ENCODE measurements at places on chromosomes 5 and 9.

DNA sequence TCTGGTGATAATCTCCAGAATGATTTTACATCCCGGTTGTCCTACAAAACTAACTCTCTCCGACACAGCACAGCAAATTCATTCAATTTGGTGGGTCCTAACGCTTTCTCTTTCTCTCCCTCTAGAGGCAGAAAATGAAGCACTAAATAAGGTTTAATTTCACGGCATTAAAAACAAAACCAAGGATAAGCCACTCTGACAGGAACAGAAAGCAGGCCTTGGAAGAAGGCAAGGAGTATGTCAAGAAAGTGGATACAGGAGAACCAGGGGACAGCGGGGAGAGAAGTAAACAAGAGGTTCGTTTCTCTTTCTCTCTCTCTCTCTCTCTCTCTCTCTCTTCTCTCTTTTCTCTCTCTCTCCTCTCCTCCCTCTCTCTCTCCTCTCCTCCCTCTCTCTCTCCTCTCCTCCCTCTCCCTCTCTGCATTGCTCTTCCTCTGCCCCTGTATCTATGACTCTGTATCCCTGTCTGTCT, 49.8 kb downstream of the EBF1 start:
- H3K27ac ChIP-seq, result peak overlapping the region; percentile 82
- H3K36me3 ChIP-seq, result peaks cover 1% of the 10 kb centered on the region
- H3K27me3 ChIP-seq, result no peaks in the 10 kb centered on the region

DNA sequence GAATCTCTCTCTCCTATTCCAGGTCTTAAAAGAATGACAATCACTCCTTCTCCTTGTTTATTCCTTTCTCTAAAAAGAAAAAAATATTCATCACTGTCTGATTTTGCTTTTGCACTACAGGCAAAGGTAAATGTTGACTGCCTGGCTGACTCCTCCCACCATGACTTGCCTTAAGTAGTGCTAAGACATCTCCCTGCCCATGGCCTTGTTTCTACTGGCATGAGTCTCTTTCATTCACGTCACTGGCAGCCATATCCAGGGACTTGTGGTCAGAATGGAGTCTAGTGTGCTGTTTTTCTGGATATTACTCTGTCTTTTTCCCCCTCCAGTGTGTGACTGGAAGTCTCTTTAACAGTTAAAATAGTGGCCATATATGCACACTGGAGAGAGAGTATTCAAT, 522.9 kb upstream of the DAB2 start:
- no peaks in the 10 kb centered on the region for H3K36me3 ChIP-seq
- no peak overlapping the region for H3K27ac ChIP-seq
- H3K27me3 ChIP-seq, result no peaks in the 10 kb centered on the region
- no peaks in the 10 kb centered on the region for H3K4me1 ChIP-seq

DNA sequence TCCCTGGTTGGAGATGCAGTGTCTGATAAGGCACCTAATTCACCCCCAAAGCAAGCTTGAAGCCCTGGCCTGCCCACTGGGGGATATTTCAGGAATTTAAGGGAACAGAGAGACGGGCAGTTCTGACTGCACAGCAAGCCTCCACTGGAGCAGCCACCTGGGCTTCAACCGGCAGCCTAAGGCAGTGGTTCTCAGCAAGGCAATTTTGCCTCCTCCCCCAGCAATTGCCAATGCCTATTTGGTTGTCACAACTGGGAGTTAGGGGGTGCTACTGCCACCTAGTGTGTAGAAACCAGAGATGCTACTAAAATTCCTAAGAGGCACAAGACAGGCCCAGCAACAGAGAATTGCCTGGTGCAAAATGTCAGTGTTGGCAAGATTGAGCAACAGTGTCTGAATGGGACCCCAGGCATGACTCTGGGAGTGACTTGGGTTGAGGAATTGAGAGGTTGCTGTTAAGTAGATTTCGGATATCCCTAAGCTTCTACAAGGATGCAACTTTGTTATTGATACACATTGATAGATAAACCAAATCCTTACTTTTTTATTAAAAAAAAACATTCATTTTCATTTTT, 58.7 kb upstream of the CTSL start:
- H3K4me1 ChIP-seq, result no peaks in the 10 kb centered on the region
- H3K36me3 ChIP-seq, result peaks cover 17% of the 10 kb centered on the region
- no peak overlapping the region for H3K27ac ChIP-seq
- H3K4me3 ChIP-seq, result no peak overlapping the region

- no peaks in the 10 kb centered on the region for H3K27me3 ChIP-seq
- no peaks in the 10 kb centered on the region for H3K36me3 ChIP-seq
- no peak overlapping the region for H3K27ac ChIP-seq
Observed at GRCh38 chr9:6873857-6874256, 116.1 kb downstream of the KDM4C start.

GRCh38 chr9:99752417-99753109, 69.1 kb upstream of the NR4A3 start:
- H3K4me3 ChIP-seq, result no peak overlapping the region
- H3K27ac ChIP-seq, result no peak overlapping the region
- DNase-seq, result no peak
- no peaks in the 10 kb centered on the region for H3K27me3 ChIP-seq
- no peaks in the 10 kb centered on the region for H3K4me1 ChIP-seq
- H3K36me3 ChIP-seq, result no peaks in the 10 kb centered on the region

DNA sequence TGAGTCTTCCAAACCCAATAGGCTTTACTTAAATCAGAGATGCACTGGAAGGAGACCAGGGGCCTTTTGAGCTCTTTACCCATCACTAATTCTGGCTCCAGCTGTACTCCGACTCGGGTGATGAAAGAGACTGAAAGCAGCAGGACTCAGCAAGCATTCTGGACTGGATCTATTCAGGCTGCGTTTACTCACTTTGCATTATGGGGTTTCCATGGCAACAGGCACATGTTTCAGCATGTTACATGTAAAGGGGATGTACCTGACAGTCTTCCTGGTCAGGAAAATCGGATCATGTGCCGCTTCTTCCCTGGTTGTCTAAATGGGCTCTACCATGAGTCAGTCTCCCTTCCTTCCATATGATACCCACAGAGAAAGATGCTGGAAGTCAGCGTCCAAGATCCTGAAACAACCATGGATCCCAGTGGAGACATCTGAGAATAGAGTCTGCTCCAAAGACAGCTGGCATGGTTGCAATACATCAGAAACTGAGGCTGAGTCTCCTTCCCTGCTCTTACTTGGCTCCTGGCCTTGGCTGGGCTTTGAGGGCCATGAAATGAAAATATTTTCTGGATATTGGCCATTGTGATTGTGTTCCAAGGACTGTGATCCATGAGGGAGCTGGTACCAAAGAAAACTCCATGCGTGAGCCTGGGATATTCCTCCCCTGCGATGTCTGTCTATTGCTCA, 102.5 kb upstream of the TNC start:
- no peaks in the 10 kb centered on the region for H3K4me1 ChIP-seq
- H3K36me3 ChIP-seq, result no peaks in the 10 kb centered on the region
- no peak overlapping the region for H3K4me3 ChIP-seq
- no peaks in the 10 kb centered on the region for H3K27me3 ChIP-seq
- H3K27ac ChIP-seq, result no peak overlapping the region

DNA sequence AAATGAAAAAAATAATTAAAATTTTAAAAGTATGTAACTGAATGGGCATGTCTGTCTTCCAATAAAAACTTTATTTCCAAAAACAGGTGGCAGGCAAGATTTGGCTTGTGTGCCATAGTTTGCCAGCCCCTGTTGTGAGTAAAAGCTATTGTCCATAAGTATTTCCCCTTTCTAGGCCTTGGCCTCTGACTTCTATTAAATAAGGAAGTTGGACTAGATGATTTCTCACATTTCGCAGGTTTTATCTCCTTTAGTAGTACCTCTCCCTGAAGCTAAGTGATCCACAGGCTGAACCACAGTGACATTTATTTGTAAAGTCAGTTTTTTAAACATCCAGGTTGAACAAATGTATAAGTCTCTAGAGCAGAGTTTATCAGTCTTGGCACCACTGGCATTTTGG, 41.3 kb downstream of the RECK start:
- no peak for DNase-seq
- no peak overlapping the region for H3K27ac ChIP-seq
- peaks cover 11% of the 10 kb centered on the region for H3K4me1 ChIP-seq
- H3K27me3 ChIP-seq, result no peaks in the 10 kb centered on the region

GRCh38 chr5:142826741-142827492, 56.7 kb downstream of the ARHGAP26 start:
- H3K27me3 ChIP-seq, result no peaks in the 10 kb centered on the region
- DNase-seq, result no peak
- no peaks in the 10 kb centered on the region for H3K36me3 ChIP-seq
- no peak overlapping the region for H3K4me3 ChIP-seq

DNA sequence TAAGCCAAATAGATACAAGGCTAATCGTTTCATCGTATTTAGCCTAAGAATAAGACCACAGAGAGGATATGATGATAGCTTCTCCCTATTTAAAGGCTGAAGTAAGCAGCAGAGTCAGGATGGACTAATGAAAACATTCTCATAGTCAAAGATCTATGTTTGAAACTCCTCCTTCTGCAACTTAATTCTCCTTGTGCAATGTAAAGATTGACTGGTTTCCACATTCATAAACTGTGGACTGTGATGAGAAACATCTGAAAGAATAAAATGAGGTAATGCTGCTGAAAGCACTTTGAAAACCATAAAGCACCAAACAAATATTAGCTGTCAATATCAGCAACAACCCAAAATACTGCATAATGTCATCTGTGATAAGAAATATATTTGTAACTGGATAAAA, 361.9 kb downstream of the CSNK1G3 start:
- H3K4me3 ChIP-seq, result no peak overlapping the region
- no peaks in the 10 kb centered on the region for H3K36me3 ChIP-seq
- peak; percentile 51 for DNase-seq
- peaks cover 38% of the 10 kb centered on the region for H3K4me1 ChIP-seq
- no peaks in the 10 kb centered on the region for H3K27me3 ChIP-seq

DNA sequence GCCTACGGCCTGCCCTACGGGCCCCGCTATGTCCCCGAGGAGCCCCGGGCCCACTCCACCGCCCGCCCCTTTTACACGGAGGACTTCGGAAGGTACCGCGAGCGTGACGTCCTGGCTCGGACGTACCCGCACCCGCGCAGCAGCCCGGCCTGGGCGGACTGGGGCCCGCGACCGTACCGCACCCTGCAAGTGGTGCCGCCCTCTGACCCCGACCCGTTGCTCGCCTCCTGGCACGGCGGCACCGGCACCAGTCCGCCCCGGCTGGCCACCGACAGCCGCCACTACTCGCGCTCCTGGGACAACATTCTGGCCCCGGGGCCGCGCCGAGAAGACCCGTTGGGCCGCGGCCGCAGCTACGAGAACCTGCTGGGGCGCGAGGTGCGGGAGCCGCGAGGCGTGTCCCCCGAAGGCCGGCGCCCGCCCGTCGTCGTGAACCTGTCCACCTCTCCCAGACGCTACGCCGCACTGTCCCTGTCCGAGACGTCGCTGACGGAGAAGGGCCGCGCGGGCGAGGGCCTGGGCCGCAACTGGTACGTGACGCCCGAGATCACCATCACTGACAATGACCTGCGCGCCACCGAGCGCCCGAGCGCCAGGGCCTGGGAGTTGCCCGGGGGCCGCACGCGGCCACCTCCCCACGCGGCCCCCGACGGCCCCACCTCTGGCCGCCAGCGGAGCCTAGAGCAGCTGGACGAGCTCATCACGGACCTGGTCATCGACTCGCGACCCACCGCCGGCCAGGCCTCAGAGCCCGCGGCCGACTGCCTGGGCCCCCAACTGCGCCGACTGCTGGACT, 3.4 kb downstream of the AJM1 start:
- no peak for DNase-seq
- H3K4me3 ChIP-seq, result no peak overlapping the region
- H3K4me1 ChIP-seq, result peaks cover 3% of the 10 kb centered on the region
- H3K27me3 ChIP-seq, result peaks cover 21% of the 10 kb centered on the region
- no peak overlapping the region for H3K27ac ChIP-seq

DNA sequence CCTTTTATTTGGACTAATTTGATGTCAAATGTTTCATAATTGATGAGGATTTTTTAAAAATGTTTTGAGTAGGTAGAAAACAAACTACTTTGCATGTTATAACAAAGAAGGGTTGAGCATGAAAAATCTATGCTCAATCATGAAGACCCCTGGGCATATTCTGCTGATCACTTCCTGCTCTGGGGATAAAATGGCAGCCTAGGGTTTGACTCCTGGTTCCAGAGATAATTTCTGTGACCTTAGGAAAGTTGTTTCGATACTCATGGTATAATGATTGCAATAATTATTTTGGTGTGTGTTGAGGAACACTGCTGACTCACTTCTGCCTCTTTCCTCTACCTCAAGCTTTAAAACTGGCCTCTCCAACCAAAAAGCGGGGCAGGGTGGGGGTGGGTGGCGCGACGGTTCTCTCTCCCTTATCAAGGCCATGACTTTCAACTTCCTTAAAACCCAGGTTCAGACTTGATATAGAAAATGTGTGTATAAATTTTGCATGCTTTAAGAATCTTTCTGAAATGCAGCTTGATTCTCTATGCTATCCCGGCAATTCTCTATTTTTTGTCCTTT, 6.0 kb upstream of the PIP5K1B start:
- no peaks in the 10 kb centered on the region for H3K36me3 ChIP-seq
- no peaks in the 10 kb centered on the region for H3K4me1 ChIP-seq

- DNase-seq, result no peak
- H3K27me3 ChIP-seq, result no peaks in the 10 kb centered on the region
- no peak overlapping the region for H3K27ac ChIP-seq
Observed at GRCh38 chr9:13811876-13812275, 502.1 kb downstream of the NFIB start.

- peaks cover 6% of the 10 kb centered on the region for H3K4me1 ChIP-seq
- H3K4me3 ChIP-seq, result no peak overlapping the region
- no peak for DNase-seq
- peaks cover 2% of the 10 kb centered on the region for H3K36me3 ChIP-seq
- H3K27me3 ChIP-seq, result no peaks in the 10 kb centered on the region
Observed at GRCh38 chr5:151738125-151738848, 20.1 kb downstream of the ATOX1 start.

GRCh38 chr5:36642089-36642488, 35.7 kb downstream of the SLC1A3 start:
- no peaks in the 10 kb centered on the region for H3K36me3 ChIP-seq
- H3K4me1 ChIP-seq, result no peaks in the 10 kb centered on the region
- no peaks in the 10 kb centered on the region for H3K27me3 ChIP-seq
- DNase-seq, result no peak

DNA sequence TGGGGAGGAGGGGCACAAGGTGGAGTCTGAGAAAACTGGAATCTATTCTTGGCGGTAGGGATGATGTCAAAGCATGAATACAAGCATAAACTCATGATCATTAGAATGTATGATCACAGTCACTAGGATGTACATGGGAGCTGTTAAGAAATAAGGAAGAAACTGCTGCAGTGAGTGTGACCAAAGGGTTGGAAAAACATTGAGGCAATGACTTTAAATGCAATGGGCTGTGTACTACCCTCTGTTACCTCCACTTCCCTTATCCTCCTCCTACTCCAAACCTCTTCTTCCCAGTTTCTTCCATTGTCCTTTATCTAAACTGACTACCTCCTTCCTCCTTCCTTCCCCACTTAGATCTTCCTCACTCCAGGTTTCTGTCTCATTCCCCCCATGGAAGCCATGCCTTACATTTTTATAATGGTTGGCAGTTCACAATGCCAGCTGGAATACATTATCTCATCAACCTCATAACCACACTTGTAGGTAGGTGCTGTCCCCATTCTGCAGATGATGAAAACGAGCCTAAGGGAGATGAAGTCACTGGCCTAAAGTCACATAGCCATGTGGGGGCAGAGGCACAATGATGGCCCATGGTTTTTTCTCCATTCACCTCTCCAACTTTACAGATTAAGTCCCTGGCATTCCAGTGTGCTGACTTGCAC, 21.9 kb upstream of the TNFSF15 start:
- no peak overlapping the region for H3K4me3 ChIP-seq
- H3K36me3 ChIP-seq, result no peaks in the 10 kb centered on the region
- no peaks in the 10 kb centered on the region for H3K27me3 ChIP-seq
- H3K4me1 ChIP-seq, result no peaks in the 10 kb centered on the region
